Suppressor macrophage treated with lipopolysaccharide for 4 hours (primary cell): ENCODE measurements at places on chromosomes 16 and 17.

DNA sequence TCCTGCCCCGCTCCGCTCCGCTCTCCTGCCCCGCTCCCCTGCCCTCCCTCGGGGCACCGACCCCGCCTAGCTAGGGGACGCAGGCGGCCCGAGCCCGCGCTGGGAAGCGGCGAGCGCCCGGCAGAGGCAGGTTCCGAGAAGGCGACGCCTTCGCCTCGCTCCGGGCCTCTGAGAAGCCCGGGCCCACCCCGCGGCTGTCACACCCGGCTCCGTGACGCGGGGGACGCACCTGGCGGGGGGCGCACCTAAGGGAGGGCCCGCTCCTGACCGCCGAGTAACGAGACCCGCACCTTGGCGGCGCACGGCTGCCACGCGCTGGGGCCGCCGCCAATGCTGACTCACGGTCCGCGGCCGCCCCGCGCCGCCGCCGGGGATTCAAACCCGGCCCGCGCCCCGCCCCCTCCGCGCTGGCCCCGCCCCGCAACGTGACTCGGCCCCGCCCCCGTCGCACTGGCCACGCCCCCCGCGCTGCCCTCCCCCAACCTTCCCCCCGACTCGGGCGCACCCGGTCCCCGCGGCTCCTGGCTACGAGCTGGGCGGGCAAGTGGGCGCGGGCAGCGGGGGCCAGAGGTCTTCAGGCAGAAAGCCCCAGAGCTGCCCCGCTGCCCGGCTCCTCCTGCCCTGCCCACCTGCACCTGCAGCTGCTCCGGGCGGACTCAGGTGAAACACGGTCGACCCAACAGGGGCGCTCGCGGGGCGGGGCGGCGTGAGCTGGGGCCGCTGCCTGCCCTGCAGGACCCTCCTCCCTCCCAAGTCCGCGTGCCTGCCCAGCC, 27.8 kb downstream of the GNPTG start:
- peak; percentile 76 for DNase-seq

- no peak for DNase-seq
Observed at GRCh38 chr17:35521150-35521549, 16.3 kb downstream of the SLFN12L start.

GRCh38 chr16:58026139-58026704, 668 bp downstream of the MMP15 start:
- peak; percentile 41 for DNase-seq

- no peak for DNase-seq
Observed at GRCh38 chr16:28155293-28155692, 56.5 kb downstream of the XPO6 start.

DNA sequence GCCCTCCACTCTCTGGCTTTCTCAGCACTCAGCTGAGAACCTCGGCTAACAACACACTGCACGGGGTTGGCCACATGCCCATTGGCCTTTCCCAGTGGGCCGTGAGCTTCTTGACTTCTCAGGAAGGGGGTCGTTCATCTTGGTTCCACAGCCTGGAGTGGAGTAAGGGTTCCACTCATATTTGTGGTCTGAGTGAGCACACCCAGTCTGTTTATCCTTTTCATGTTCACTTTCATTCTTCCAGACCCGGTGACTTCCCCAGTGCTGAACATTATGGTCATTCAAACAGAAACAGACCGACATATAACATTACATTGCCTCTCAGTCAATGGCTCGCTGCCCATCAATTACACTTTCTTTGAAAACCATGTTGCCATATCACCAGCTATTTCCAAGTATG, 8.2 kb downstream of the MILR1 start:
- peak; percentile 35 for DNase-seq

DNA sequence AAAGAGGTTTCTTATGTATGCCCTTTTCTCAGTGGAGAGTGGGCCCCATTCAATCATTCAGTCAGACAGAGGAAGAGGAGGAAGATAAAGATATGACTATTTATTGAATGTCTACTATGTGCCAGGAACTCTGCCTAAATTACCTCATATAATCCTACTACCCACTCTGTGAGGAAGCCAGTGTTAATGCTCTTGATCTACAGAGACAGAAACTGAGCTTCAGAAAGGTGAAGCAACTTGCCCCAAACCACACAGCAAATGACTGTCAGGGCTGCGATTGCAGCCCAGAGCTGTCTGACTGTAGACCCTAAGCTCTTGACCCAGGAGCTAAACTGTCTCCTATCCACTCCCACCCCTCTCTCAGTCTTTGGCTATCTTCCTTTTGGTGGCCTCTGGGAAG, 8.4 kb downstream of the SRCIN1 start:
- DNase-seq = peak; percentile 41

- peak; percentile 73 for DNase-seq
Observed at GRCh38 chr16:85393674-85394451, 219.3 kb upstream of the GSE1 start.

DNA sequence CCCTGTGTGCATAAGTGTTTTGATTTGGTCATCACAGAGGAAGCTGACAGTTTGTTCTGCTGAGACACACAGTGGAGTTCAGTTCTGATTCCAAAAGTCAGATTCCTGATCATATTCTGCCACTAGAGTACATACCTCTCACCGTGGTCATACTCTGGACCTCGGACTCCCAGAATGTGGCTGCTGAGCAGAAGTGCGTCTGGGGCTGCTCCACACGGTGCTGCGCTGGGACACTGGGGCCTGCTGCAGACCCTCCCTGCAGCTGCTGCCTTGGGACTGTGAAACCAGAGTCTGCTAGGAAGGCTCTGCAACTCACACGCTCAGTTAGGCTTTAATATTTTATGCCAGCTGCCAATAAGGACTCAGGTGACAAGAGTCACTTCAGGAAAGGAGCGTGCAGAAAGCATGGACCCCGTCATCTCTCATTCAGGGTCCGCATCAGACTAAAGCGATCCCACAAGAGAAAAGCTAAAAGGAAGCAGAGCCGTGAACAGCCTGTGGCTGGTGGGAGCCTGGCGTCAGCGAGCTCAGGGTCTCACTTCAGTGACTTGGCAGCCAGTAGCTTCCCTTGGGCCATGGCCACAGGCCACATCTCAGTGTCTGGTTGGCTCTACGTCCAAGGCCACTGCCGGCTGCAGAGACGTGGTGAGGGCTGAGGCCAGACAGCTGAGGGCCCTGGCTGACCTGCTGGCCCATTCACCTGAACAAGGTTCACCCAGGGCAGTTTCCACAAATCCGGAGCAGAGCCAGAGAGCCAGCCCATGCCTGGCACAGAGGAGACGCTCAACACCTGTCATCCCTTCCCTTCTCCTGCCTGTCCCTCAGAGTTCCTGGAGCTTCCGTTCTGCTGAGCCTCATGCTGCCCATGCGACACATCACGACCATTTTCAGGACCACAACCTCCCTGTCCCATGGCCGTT, 24.7 kb upstream of the KIFC3 start:
- no peak for DNase-seq

- DNase-seq = peak; percentile 5
Observed at GRCh38 chr16:19481296-19481695, 40.6 kb downstream of the GDE1 start.

DNA sequence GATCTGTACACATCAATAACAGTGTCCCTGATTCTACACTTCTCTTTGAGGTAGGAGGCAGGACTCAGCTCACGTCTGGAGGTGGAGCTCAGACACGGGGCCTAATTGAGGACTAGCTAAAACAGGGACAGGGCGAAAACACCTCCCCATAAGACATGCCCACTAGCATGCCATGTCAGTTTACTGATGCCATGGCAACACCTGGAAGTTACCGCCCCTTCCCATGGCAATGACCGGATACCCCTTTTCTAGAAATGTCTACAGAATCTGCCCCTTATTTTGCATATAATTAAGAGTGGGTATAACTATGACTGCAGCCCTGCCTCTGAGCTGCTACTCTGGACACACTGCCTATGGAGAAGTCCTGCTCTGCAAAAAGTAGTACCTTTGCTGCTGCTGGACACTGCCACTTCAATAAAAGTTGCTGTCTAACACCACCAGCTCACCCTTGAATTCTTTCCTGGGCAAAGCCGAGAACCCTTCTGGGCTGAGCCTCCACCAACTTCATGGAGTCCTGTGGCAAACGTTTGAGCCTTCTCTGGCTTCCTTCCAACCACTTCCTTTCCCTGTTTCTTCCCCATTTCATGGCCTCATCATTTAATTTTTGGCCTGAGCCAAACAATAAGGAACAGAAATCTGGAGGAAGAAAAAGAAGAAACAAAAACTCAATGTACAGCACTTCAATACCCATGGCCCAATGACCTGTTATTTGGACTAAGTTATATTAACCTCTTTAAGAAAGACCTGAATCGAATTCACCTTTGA, 21.0 kb downstream of the PHB1 start:
- peak; percentile 66 for DNase-seq

DNA sequence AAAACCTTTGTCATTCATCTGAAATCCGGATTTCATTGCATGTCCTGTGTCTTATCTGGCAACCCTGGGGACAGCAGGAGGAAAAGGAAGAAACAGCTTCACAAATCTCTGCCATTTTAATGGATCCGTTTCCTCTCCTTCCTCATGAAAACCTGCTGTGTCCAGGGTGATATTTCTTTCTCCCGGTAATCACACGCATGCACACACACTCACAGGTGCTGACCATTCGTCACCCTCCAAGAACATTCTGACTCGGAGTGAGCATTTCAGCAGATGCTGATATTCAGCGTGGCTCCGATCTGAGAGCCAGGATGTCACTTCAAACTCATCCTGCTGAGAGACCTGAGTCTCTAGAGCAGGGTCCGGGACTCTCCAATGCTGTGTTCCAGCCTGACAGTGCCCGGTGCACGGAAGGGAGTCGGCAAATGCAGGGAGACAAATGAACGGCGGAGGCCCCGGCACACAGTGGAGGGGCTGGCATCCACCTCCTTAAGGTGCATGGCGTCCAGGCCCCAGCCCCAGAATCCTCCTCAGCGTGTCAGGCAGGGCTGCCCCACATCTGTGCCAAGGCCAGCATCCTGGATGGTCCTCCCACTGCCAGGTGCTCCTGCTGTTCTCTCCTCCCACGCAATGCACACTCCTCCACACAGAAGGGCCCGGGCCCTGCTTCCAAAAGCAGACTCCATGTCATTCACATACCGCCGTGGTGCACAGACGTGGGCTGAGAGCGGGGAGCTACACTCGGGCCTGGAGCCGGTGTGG, 70.7 kb downstream of the RBFOX3 start:
- no peak for DNase-seq

GRCh38 chr17:65456368-65457151, 104.9 kb downstream of the AXIN2 start:
- no peak for DNase-seq

DNA sequence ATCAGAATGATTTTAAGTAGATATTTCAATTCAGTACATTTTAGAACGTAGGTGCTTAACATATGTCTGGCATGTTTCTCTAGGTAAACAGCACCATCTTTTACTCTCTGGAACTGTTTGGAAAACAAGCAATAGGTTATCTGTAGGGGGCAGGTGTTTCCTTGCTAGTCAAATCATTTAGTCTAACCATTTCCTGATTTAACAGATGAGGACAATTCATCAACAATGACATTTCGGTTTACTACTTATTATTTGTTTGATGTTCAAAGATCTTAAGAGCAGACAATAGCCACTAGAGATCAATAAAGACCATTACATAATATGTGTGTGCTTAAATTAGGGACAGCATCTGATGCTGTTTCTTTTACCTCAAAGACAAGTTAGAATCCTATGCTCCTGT, 173.1 kb downstream of the CEP112 start:
- DNase-seq = no peak

DNA sequence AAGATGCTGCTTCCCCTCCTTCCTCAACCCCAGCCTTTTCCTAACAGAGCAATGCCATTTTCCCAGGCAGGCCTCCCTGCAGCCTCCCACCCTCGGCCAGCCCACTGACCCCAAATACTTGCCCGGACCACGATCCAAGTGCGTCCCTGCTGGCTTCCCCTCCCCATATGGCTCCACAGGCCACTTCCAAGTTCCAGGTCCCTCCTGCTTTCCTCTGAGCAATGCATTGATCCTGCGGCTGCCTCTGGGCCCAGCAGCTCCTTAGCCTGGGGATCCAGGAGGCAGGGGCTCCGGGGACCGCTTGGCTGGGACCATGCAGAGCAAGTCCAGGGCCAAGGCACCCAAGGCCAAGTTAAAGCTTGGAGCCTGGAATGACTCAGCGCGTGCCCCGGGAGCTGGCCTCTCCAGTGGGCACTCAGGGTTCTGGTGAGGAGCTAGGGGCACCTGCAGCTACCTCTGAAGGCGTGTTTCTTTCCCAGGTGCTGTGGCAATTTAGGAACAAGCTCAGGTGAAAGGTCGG, 51.9 kb upstream of the ENPP7 start:
- DNase-seq = no peak
